ENCODE measurements at places on chromosomes 13 and 19.

DNA sequence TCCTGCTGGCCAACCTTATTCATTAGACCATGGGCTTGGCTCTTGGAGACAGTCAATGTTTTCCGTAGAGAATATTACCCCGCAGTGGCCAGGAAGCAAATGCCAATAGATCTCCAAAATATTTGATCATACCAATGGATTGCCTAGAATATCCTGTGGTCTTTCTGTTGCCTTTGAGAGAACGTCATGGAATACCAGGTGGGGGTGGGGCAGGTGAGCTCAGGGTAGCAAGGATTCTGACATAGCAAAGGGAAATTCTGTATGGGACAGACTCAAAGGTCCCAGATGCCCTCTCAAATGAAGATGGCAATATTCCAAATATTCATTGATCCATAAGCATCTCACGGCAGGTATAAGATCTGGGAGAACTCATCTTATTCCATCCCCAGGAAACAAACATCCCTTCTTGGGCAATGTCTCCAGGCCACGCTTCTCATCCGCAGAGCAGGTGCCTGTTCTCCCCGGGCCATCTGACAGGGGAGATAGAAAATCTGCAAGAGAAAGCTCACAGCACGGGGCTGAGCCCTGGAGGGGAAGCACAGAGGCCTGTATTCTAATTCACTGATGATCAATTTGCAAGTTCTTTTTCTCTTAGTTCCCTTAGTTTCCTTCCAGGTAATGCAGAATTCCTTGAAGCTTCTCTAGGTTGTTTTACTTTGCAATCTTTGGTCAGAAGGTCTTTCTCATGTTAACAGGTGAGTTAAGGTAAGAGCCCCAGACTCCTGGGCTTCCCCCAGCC lies 69.6 kb upstream of the TSHZ3 start:
- no peak for DNase-seq

GRCh38 chr13:73082895-73083294 lies 24.1 kb downstream of the KLF5 start:
- no peak for DNase-seq

DNA sequence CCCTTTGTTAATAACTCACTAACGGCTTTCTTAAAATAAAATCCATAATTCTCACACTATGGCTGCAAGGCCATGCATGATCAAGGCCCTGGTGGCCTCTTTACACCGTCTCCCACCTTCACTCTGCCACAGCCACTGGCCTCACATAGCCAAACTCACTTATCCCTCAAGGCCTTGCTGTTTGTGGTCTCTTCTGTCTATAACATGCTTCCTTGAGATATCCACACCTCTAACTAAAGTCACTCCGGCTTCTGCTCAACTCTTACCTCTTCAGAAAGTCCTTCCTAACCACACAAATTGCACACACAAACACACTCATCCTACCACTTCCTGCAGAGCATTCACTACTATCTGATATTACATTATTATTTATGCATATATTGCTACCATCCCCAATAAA lies 262.5 kb downstream of the DIAPH3 start:
- DNase-seq: no peak

DNA sequence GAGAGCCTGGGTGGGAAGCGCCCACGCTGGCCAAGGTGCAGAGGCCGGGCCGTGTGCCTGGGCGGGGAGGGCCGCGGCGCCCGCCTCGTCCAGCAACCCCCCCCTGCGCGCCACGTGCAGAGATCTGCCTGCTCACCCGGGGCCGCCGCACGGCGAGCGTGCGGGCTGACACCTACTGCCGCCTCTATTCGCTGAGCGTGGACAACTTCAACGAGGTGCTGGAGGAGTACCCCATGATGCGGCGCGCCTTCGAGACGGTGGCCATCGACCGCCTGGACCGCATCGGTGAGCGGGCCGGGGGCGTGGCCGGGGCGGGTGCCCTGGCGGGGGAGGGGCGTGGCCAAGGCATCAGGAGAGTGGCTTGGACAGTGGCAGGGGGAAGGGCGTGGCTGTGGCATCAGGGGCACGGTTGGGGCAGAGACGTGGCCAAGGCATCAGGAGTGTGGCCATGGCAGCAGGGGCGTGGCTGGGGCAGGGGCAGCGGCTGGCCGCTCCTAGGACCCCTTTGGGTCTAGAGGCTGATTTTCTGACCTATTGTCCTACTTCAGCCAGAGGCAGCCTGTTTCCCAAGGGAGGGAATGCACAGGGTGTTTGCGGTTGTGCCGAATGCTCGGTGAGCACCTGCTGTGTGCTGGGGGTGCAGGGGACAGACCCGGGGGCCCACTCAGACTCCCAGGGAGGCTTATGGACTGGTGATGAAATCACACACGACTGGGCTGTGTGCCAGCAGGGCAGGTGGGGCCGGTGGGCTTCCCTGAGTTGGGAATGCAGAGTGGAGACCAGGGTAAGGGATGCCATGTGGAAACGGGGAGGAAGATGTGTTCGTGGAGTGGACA lies 19.4 kb downstream of the POLRMT start:
- no peak for DNase-seq

DNA sequence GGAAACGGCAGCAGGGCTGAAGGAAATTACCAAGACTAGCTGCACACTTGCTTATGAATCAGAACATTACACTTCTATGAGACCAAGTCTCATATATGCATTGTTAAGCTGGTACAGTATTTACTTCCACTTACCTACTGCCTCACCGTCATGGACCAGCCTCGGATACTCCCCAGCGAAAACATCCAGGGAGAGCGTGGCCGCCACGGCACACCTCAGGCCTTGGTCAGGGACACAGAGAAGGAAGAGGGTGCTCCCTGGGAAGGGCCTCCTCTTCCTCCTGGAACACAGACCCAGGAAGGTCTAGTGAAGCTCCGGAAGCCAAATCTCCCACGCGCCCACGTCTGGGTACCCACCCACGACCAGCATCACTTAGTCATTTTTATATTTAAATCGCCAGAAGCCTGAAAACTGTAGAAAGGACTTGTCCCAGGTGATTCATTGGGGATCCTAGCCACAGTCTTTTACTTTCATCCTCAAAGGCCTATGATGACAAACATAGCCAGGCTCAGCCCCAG lies 24.4 kb upstream of the MTIF3 start:
- DNase-seq: no peak

- DNase-seq: no peak
These were observed 345 bp downstream of the ZNF257 start for GRCh38 chr19:22052644-22053013.

GRCh38 chr19:38679839-38680238 lies 32.4 kb downstream of the ACTN4 start:
- DNase-seq: no peak

DNA sequence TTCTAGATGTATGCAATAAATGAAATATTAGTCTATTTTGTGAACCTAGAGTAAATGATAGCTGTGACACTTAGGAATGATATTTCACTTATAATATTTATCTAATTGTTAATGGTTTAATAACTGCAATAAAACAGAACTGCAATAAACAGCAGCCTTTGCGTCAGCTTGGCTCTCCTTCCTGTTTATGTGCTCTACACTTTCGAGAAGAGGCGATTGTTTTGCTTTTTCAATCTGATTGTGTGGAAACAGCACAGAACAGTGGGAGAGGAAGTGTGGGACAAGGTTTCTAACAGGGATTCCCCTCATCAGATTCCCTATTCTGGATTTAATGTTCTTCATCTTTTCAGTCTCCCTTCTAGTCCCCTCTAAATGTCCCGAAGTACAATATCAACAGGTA lies 17.3 kb upstream of the TRPC4 start:
- DNase-seq: no peak

DNA sequence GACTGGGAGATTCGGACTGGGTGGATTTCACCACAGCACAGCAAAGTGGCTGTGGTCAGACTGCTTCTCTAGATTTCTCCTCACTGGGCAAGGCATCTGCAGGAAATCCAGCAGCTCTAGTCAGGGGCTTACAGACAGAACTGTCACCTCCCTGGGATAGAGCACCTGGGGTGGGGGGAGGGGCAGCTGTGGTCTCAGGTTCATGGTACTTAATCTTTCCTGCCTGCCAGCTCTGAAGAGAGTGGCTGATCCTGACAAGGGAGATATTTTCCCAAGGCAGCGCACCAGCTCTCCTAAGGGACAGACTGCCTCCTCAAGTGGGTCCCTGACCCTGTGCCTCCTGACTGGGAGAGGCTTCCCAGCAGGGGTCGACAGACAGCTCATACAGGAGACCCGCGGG lies 212.8 kb upstream of the KLF12 start:
- DNase-seq: no peak

- DNase-seq: no peak
These were observed 937 bp upstream of the SPRY2 start for GRCh38 chr13:80341756-80342370.

DNA sequence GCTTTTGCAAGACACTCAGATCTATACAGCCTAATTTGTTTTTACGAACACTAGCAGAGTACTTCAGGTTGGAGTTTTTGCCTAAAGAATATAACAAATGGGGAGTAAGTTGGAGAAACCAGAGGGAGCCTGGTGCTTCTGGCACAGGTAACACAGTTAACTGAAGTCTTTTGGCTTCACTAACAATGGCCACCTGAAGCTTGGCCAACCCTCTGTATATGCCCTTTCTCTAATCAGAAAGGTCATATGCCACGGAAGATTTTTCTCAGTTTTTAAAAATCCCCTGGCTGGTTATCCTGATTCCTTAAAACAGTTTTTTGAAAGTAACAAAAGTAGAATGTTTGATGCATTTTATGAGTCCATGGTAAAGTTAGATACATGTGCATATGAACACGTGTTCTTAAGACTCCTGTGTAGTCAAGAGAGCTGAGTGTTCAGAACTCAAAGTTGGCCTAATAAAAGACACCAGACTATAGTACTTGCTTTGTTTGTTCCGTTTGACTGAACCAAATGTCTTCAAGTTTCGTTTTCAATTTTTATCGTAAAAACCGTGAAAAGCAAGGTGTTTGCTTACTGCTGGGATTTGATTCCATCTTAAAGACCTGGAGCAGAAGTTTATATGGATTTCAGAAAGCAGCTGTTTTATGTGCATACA lies 137.5 kb downstream of the KCNRG start:
- no peak for DNase-seq

DNA sequence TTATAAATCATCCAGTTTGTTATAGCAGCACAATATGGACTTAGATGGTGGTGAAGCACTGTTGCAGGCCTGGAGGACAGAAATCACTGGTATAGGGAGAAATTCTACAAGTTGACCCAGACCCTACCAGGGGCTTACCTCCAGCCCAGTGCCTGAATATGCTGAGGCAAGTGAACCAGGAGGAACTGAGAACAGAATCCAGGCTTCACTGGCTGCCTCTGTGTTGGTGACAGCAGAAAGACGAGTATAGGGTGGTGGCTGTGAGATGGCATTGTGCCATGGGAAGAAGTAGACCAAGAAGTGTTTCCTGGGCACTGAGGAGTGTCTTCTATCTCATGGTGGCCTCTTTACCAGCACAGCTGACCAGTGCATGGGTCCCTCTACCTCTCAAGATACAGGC lies 15.9 kb upstream of the EID2 start:
- no peak for DNase-seq

GRCh38 chr13:106468207-106468606 lies 67.3 kb downstream of the EFNB2 start:
- no peak for DNase-seq

All from AG09319 (cell line).